ENCODE measurements at places on chromosomes 3 and 15. TPM values are rescaled to one million over a fixed set of nuclear protein-coding genes. Genes with fewer than 3 reads are reported as not detected.

The ROBO1 gene
- 50.9 TPM for total RNA-seq

The CYP1A2 gene
- total RNA-seq = not detected

The B3GNT5 gene
- 0.21 TPM for total RNA-seq

The GABRG3 gene
- 6.3 TPM for total RNA-seq

The MYH15 gene
- total RNA-seq = 0.05 TPM

The CTXN2 gene
- not detected for total RNA-seq

The TIGIT gene
- not detected for total RNA-seq

The NCK1 gene
- 43.8 TPM for total RNA-seq

The CHRM5 gene
- not detected for total RNA-seq

The OSTN gene
- not detected for total RNA-seq

- DNase-seq = no peak
Measured at GRCh38 chr3:183357564-183358079, 70.8 kb downstream of the MCF2L2 start.

GRCh38 chr3:152122851-152123250 is 145.9 kb upstream of the MBNL1 start:
- DNase-seq = no peak

DNA sequence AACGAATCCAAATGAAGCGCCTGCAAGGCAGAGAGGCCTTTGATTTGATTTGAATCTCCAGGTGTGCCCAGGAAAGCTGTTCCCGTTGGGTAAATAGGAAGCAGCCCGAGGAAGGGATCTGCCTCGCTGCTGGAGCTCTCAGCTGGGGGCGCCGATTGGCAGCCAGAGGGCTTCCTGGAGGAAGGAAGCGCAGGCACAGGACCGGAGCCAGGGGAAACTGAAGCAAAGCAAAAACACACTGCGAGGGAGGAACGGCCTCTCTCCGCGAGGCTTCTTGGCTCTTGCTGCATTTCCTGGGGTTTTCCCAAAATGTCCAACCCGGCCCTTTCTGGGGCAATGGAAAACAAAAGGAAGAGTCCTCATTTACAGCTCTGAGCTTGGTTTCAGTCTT is 80.3 kb downstream of the TMEM266 start:
- no peak for DNase-seq

DNA sequence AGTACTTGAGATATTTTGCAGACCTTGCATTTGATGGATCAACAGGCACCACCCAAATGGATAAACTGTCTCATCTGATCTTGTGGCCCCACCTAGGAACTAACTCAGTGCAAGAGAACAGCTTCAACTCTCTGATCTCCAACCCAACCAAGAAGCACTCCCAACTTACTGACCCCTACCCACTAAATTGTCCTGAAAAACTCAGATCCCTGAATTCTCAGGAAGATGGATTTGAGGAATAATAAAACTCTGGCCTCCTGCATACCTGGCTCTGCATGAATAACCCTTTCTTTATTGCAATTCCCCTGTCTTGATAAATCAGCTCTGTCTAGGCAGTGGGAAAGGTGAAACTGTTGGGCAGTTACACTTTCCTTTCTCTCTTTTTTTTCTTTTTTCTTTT is 247.9 kb downstream of the ZPLD1 start:
- no peak for DNase-seq

GRCh38 chr3:41223691-41224090 is 24.4 kb downstream of the CTNNB1 start:
- DNase-seq = no peak

DNA sequence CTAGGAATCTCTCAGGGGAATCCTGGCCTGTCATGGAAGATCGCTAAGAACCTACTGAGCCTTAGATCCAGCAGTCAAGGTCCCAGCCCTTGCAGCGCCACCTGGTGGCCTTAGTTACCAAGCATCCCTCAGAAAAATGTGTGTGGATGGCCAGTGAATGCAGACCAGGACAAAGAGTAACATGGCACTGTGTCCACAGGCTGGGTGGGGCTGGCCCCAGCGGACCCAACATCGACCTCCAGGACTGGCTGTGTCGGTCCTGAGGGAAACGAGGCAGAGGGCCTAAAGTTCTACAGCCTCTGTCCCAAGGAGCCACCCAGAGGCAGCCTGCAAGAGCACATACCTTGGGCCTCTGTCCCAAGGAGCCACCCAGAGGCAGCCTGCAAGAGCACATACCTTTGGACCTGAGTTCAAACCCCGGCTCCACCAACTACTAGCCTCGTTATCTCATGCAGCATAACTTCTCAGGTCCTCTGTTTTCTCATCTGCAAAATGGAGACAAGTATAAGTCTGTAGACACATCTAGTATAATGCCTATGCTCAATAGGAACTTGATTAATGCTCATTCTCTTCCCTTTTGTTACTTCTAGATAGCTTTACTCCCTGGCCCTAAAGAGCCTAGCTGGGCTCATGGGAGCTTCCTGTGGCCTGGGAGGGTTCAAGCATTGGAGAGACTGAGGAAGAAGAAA is 57.5 kb upstream of the HERC1 start:
- DNase-seq = peak; percentile 90

DNA sequence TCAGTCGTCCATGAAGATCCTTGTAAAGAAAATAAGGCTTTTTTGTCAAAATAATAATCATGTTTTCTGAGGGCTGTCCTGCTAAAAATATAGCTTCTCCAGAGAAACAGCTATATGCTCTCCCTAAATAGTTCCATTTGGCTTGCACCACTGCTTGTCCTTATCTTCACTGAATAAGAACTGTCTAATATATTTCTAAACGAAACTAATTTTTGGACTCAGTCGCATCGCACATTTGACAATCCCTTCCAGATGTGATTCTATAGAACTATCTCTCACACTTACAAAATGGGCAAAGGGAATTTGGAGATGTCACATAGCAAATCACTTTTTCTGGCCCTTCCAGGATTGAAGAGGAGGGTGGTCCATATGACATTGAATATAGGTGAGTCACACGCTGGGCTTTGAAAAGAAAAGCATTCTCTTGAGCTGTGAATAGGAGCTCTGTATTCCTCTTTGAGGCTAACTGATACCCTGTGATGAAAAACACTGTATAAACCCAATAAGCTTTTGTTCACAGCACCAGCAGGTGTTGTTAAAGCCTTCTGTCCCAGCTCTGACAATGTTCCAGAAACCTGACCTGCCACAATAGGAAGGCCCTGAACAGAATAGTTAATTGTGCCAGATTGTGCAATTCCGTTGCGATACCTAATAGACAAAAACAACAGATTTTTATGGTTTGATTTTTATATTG is 1144.2 kb downstream of the ROBO2 start:
- DNase-seq = no peak

- DNase-seq = no peak
Measured at GRCh38 chr3:181839916-181840297, 128.2 kb downstream of the SOX2 start.

DNA sequence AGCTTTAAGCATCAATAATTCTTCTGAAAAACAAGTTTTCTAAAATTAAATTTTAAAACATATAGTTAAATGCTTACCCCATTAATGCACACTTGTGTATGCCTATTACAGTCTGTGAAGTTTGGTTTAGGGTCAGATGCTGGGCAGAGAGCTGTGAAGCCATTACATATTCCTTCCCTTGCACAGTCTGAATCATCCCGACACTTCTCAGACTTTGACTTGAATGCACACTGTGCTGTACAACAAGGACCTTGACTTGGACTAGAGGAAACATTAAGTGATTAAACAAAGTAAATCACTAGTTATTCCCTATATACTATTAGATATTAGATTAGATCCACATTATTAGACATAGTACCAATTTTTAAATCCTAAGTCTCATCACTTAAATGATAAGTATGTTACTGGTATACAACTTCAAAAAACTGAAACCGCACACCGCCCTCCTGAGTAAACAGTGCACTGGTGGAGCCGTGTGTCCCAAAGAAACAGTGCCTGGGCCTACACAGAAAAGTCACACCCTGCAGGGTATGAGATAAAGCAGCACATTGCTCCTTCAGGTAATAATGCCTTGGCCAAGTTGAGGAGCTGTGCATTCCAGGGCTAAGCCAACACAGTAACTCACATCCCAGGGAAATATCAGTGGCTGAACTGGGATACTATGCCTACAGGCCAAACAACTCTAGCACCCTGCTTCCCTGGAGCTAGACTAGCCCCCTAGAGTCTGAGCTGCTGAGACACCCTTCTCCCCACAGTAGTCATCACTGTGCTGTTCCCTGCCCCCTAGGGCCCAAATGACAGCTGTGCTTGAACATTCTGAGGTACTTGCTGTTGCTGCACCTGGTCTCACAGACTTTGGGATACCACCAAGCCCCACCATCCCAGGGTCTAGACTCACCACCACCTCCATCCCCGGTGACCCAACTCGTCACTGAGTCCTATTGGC is 137.5 kb downstream of the ADAM10 start:
- no peak for DNase-seq

GRCh38 chr3:145865399-145866018 is 295.5 kb downstream of the PLOD2 start:
- peak; percentile 8 for DNase-seq

DNA sequence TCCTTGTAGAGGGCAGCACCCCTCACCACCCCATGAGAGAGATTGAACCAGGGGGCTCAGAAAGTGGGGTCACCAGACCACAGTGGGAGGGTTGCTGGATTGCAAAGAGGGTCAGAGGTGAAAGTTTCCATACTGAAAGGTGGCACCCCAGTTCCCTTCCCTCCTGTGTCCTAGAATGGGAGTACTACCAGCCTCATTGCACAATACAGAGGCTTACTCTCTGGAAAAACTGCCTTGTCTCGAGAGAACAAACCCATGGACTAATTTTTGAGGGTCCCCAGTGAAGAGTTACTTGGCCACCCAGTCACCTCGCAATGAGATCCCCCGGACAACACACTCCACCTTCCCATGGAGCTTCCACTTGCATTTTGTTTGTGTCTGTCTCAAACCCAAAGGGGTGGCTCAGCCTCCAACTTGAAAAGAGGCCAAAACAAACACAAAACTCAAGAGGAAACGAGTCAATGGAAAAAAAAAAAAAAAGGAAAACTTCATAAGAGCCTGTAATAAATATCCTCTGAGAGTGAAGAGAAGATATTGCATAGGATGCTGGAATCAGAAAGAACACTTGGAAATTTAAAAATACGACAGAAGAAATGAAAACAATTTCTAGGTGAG is 18.6 kb downstream of the MESP2 start:
- no peak for DNase-seq

DNA sequence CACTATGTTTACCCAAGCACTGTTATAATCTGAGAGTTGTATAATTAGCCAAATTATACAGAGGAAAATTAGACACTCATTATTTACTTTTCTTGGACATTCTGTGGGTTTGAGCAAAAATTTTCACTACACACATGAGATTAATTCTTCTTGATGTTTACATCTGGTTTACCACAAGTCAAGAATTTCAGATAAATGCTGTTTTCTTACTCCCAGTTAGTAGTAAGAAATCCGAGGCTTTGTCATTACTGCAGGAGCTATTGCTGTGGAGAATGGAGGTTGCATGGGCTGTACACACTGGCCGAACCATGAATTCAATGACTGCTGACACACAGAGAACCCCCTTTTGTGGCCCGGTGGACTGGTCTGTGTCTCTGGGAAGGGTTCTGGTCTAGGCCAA is 207.7 kb upstream of the CFAP20DC start:
- DNase-seq = no peak

GRCh38 chr15:38477637-38478036 is 23.7 kb downstream of the FAM98B start:
- DNase-seq = no peak

DNA sequence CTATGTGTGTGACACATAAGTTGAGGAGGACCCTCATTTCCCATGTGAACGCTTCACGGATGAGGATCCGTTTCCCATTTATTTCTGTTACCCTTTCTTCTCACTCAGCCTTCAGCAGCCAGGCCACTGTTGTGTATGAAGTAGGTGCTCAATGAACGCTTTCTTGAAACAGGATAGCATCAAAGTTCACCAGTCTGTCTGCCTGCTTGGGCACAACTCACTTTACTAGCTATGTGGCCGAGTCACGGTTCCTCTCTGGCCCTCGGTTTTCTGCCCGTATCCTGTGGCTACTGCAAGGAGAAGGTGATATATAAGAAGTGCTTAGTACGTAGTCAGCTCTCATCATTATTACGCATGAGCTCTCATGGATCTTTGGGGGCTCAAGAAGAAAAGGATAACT is 22.4 kb downstream of the ACSBG1 start:
- DNase-seq = no peak

- DNase-seq = peak; percentile 98
Measured at GRCh38 chr15:63323798-63324563, 46.6 kb downstream of the APH1B start.

DNA sequence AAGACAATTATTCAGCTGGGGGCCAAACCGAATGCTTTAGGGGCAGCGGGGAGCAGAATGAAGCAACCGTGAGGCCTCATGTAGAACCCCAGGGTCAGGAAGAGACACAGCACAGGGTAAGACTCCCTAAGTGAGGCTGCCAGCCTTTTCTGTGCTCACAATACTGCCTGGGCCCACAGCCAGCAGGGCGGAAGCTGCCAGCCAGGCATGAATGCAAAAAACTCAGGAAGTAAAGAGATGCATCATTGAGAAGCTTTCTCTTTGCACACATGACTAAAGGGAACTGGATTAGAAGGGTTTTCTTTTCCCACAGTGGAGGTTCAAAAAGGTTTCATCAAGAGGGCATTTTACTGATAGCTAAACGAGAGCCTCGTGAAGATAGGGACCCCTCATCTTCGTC is 33.3 kb downstream of the CA12 start:
- DNase-seq = peak; percentile 85

GRCh38 chr3:13018561-13019242 is 54.5 kb downstream of the IQSEC1 start:
- DNase-seq = no peak

- no peak for DNase-seq
Measured at GRCh38 chr15:62835351-62835750, 207.2 kb upstream of the TPM1 start.

DNA sequence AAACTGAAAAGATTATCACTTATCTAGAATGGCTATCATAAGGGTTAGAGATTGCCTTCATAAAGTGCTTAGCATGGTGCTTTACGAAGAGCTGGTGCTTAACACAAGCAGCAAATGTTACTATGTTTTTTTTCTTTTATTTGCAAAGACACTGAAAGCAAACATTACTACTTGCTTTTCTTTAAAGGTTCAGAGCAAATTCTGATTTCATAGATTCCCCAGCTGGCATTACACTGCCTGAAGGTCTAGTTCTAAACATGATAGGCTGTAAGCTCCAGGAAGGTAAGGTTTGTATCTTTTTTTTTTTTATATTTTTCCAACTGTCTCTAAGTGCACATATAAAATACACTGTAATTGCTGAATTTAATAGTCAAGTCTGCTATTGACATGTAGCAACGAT is 71.9 kb downstream of the UQCC5 start:
- DNase-seq = no peak

GRCh38 chr15:79815468-79815867 is 81.3 kb downstream of the MTHFS start:
- DNase-seq = no peak

GRCh38 chr15:41861736-41862356 is 23.2 kb downstream of the PLA2G4B start:
- no peak for DNase-seq

GRCh38 chr3:127796045-127796830 is 26.1 kb downstream of the MGLL start:
- no peak for DNase-seq

- no peak for DNase-seq
Measured at GRCh38 chr3:120425572-120426250, 25.1 kb downstream of the FSTL1 start.

All from SK-MEL-5 (cell line).